ENCODE measurements at places on chromosomes 1 and 21.

DNA sequence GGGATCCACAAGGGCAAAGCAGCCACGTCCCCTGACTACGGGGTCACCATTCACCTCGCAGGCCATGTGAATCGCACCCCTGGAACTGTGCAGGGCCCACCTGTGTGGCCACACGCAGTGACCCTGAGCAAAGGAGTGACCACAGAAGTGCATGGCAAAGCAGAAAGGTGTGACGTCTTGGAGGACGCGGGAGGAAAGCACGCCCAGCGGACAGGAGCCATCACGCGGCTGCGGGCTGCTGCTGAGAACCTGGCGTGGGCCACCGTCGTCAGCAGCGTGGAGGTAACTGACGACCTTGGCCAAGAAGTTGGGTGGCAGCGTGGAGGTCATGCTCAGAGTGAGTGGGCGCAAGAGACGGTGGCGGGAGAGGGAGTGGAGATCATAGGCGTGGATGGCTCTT, 76.7 kb upstream of the C1orf174 start:
- no peak for DNase-seq

GRCh38 chr1:15188678-15189077, 35.1 kb downstream of the TMEM51 start:
- no peak for DNase-seq

DNA sequence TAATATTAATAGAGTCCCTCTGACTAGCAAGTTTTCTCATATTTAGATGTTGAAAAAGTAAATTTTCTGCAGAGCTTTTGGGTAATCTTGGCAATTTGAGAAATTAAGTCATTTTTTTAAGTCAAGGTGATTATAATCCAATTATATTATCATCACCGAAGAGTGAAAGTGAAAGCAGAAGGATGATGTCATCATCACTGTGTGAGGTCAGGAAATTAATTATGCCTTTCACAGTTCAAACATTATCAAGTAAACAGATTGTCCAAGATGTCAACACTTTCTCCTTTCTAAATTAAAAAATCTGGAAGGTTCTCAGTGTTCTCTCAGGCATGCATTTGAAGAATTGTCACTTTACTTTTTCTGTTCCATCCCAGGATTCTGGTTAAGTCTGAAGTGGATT, 296.0 kb downstream of the TBX15 start:
- DNase-seq = no peak

GRCh38 chr1:185409763-185410528, 92.9 kb upstream of the IVNS1ABP start:
- DNase-seq = no peak

GRCh38 chr1:240094041-240094722, 2.5 kb downstream of the FMN2 start:
- DNase-seq = no peak

DNA sequence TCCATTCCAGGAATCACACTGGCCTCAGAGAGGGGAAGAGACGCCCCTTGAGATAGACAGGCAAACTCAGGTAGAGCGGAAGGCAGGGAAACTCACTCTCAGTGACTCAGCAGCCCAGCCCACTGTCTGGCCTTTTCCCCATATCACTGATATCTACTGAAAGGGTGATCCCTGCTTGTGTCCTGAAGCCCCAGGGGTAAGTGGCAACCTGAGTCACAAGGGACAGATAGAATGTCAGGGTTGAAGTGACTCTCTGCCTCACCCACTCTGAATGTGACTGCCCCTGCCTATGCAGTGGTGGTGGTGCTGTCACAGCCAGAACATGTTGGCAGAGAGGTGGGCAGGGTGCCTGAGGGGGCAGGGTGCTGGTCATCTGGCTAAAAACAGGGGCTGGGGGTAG, 157.5 kb upstream of the FGGY start:
- no peak for DNase-seq
